Left renal pelvis (tissue), 4 donors: ENCODE measurements at places on chromosomes 1 and 21. TPM values are rescaled to one million over a fixed set of nuclear protein-coding genes. Genes with fewer than 3 reads are reported as not detected.
A peak's percentile ranks its signal among the peaks of the same experiment; 100 is the strongest.

- no peak for DNase-seq
Measured at GRCh38 chr1:54888080-54888733, 1.2 kb upstream of the DHCR24 start.

DNA sequence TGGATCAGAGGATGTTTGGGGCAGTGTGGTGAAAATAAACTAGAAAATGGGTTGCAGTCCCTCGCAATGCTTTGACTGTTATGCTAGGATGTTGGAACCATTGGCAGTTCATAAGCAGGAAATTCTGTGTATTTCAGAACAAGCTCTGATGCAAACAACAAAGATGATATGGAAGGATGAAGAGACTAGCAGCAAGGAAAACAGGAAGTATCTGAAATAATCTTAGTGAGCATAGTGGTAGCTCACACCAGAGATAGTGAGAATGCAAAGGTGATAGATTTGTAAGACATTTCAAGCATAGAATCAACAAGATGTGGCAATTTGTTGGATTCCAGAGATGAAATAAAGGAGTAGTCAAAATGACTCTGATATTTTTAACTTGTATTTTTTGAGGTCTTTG is 11.1 kb upstream of the RCC1 start:
- no peak for DNase-seq

GRCh38 chr1:180415985-180416633 is 86.3 kb downstream of the ACBD6 start:
- DNase-seq: peak; percentile 3

Gene HSD11B1
- 0.17 TPM for polyA plus RNA-seq

Gene RGS1
- polyA plus RNA-seq: 5.0 TPM

Gene RXFP4
- polyA plus RNA-seq: not detected

Gene APH1A
- 165 TPM for polyA plus RNA-seq

Gene FCRL3
- polyA plus RNA-seq: 0.26 TPM

Gene NBPF15
- 84.2 TPM for polyA plus RNA-seq

Gene BATF3
- 1.6 TPM for polyA plus RNA-seq
